ENCODE measurements at places on chromosomes 1 and 21. TPM values are rescaled to one million over a fixed set of nuclear protein-coding genes. Genes with fewer than 3 reads are reported as not detected.
A peak's percentile ranks its signal among the peaks of the same experiment; 100 is the strongest.

The SLC37A1 gene
- 23.0 TPM for total RNA-seq

The ST6GALNAC5 gene
- not detected for total RNA-seq

DNA sequence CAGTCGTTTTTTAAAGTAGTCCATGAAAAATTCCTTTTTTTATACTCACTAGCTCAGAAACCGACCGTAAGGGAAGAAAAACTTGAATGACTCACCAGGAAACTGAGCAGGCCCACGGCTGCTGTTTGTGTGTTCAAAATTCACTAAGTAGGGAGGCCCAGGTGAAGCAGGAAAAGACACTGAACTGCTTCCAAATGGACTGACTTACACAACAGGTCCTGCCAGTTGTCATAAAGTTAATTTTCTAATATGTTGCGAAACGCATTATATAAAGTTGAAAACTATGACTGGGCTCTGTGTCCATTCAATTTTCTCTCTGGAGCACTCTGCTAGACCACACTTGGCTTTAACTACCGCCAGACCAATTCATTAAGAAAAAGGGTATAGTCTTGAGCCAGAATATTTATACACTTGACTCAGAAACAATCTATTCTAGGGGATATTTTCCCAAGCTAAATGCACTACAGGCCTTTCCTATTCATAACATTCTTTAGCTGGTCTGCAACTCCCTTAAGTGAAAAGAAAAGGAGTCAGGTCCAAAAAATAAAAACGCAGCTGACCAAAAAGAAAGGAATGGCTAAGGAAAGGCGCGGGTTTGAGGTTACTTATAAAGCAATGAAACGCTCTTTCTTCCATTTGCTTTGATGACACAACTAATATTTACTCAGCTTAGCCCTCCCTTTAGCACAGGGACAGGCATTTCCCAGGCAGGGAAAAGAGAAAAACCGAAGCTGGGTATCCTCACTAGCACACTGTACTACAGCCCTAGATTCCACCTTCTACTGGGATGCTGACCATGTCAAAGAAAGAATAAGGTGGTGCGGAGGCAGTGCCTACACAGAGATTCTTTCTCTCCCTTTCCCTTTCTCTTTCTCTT, 306.3 kb upstream of the ESRRG start:
- DNase-seq = no peak

GRCh38 chr1:179168536-179168935, 60.9 kb downstream of the ABL2 start:
- no peak for DNase-seq

The LRRC39 gene
- 0.57 TPM for total RNA-seq

DNA sequence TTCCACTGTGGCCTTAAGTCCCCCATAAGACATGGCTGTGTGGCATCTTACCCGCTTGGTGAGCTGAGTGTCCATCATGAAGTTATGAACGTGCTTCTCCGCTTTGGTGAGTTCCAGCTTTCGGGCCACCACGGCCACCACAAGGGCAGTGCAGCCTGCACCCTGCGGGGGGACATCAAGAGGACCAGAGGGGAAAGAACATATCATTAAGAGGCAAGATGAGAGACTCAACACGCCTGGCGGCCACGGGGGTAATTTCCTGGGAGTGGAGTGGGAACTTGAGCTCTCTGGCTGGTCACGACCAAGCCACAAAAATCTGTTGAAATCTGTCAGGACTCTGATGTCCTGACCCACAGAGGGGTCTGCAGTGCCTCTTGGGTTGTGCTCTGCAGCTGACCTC, 117.9 kb upstream of the ADAR start:
- no peak for DNase-seq

GRCh38 chr1:89610457-89611011, 22.4 kb upstream of the LRRC8C start:
- peak; percentile 91 for DNase-seq

Measured in activated CD4-positive, alpha-beta T cell treated with anti-CD3 and anti-CD28 coated beads, Interleukin-2, amount 10 ng/mL, durations not matched to agents 24 days and 14 days (primary cell).